Thoracic aorta (tissue), 2 donors: ENCODE measurements at places on chromosomes 4 and X. TPM values are rescaled to one million over a fixed set of nuclear protein-coding genes. Genes with fewer than 3 reads are reported as not detected.

GRCh38 chrX:148035380-148035779 is 54.2 kb downstream of the FMR1NB start:
- DNase-seq, result no peak

GRCh38 chr4:81245218-81246009 is 30.4 kb upstream of the PRKG2 start:
- DNase-seq, result no peak

The KCTD8 gene
- 4.2 TPM for total RNA-seq

The C1QTNF7 gene
- total RNA-seq, result 18.2 TPM

- no peak for DNase-seq
These were observed 11.7 kb downstream of the MFAP3L start for GRCh38 chr4:170014359-170015011.

DNA sequence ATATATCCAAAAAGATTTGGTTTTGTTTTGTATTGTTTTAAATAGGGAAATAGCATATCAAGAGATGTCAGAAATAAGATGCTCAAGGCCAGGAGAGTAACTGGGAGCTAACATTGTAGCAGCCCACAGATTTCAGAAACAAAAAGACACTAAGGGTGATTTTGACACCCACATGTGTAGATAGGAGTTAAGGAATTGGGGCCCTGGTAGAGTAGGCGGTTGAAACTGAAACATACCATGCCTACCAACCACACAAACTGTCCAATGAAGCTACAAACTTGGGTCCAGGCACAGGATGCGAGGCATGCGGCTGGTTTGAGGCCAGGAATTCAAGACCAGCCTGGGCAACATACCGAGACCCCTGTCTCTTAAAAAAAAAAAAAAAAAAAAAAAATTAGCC is 6.3 kb upstream of the HSPA4L start:
- DNase-seq, result no peak

GRCh38 chrX:149521438-149521837 is 16.3 kb upstream of the IDS start:
- DNase-seq, result no peak

DNA sequence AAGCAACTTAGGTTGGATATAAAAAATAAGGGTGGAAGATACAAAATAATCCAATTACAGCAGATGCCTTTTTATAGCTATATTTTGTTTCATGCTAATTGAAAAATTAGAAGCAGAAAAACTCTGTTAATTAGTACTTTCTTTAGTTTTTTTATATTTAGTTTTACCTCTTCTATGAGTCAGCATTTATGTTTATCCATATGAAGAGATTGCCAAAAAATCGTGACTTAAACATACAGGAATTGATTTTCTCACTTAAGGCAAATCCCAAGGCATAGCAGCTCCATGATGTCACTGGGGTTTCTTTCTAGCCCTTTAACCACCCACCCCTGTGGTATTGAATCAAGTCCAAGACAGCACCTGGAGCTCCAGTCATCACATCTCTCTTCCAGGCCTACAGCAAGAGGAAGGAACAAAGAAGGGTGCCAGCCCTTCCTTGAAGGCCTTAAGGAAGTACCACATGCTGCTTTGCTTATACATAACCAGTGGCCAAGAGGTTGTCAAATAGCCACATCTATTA is 365.8 kb upstream of the TENM3 start:
- no peak for DNase-seq

- no peak for DNase-seq
These were observed 81.4 kb downstream of the RBM47 start for GRCh38 chr4:40548256-40548655.

GRCh38 chr4:3025881-3026280 is 48.5 kb downstream of the HTT-AS start:
- DNase-seq, result no peak

DNA sequence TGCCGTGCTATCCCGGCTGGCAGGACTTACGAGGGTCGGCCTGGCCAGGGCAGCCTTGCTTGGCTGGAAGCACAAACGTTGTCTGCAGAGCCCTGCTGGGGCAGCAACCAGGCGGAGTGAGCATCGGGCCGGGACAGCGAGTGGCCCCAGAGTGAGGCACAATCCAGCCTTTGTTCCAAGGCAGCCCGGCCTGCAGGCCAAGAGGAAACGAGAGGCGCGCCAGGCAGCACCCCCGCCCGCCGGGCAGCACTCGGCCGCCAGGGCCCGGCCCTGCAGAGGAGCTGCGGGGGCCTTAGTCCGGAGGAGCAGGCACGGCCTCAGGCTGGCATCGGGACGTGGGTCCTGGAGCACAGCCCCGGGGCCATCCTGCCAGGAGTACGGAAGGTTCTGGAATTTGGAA is 24.1 kb downstream of the FGFRL1 start:
- DNase-seq, result no peak

The PRKG2 gene
- total RNA-seq, result 0.14 TPM

- no peak for DNase-seq
These were observed 17.1 kb downstream of the GPR34 start for GRCh38 chrX:41705680-41706374.

DNA sequence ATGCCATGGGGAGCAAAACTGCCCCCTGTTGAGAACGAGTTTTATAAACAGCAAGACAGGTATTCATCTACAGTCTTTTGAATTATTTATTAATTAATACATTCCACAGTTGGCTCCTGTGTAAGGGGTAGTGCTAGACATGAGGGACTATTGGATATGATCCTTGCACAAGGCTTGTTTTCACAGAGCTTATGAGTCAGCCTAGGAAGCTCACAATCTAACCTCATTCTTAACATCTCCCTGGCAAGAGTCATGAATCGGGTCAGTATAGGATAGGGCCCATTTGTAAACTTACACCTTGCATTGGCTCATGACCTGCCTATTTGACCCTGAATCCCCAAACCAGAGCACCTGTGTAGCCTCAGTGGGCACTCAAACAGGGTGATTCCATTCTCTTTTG is 209.1 kb upstream of the HCCS start:
- DNase-seq, result no peak

- no peak for DNase-seq
These were observed 25.9 kb downstream of the TNIP3 start for GRCh38 chr4:121138039-121138825.
